Pulmonary artery endothelial cell (primary cell): ENCODE measurements at places on chromosomes 7 and 10. TPM values are rescaled to one million over a fixed set of nuclear protein-coding genes. Genes with fewer than 3 reads are reported as not detected.

The SORCS1 gene
- total RNA-seq = not detected in 2 replicates

The PROSER2 gene
- 6.5 and 6.8 TPM in 2 replicates for total RNA-seq

The OR6V1 gene
- total RNA-seq = not detected in 2 replicates

The NPC1L1 gene
- total RNA-seq = not detected in 2 replicates

The CFAP69 gene
- 1.8 and 3.6 TPM in 2 replicates for total RNA-seq

The DPYSL4 gene
- 10.5 and 14.1 TPM in 2 replicates for total RNA-seq

The KLF14 gene
- total RNA-seq = not detected in 2 replicates

The HOXA6 gene
- total RNA-seq = 0.07 and 0.42 TPM in 2 replicates

The GCK gene
- total RNA-seq = 0.26 and 0.39 TPM in 2 replicates

The PSD gene
- total RNA-seq = 0.07 and 0.14 TPM in 2 replicates

The COPS6 gene
- 147 and 157 TPM in 2 replicates for total RNA-seq

The TMEM176B gene
- total RNA-seq = not detected in 2 replicates

The CELF2 gene
- total RNA-seq = 11.5 and 12.5 TPM in 2 replicates

The NUTM2A gene
- total RNA-seq = 0.07 and 0.35 TPM in 2 replicates

The FBXO24 gene
- 0.07 and 0.74 TPM in 2 replicates for total RNA-seq
